Right renal cortex interstitium (tissue), 3 donors: ENCODE measurements at places on chromosomes 5 and 9. TPM values are rescaled to one million over a fixed set of nuclear protein-coding genes. Genes with fewer than 3 reads are reported as not detected.

ADAMTS19 gene
- polyA plus RNA-seq = 7.3 TPM

VLDLR gene
- 27.0 TPM for polyA plus RNA-seq

MLANA gene
- 0.32 TPM for polyA plus RNA-seq

DBH gene
- polyA plus RNA-seq = 0.62 TPM

DNA sequence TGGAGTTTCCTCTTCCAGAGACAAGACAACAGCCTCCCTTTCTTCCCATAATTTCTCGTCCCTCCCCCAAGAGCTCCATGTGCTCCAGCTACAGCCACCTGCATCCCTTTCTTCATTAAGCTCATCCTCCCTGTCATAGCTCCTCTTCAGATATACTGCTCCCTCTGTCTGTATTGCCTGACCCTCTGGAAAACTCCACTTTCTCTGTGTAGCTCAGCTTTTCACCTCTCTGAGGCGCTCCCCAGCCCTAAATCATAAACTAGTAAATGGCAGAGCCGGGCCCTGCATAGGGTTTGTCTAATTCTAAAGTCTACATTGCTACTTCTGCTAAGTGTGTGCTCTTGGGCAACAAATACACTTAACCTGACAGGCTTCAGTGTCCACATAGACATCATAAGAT, 8.8 kb upstream of the PLIN2 start:
- no peak for DNase-seq

DNA sequence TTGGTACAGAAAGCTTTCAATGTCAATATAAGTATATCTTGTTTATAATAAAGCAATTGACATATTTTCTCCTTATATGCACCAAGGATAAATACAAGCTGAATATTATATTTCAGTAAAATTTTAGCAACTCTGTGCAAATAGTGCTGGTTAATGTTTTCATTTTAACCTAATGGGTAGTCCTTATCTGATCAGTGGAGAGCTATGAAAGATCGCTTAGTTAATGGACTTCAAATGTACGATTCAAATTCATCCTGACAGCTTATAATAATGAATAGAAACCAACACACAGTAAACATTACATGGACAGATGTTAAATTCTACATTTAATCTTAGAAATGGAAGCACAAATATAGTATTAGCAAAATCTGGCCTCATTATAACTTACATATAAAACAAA, 1495.2 kb upstream of the C9orf72 start:
- no peak for DNase-seq

DNA sequence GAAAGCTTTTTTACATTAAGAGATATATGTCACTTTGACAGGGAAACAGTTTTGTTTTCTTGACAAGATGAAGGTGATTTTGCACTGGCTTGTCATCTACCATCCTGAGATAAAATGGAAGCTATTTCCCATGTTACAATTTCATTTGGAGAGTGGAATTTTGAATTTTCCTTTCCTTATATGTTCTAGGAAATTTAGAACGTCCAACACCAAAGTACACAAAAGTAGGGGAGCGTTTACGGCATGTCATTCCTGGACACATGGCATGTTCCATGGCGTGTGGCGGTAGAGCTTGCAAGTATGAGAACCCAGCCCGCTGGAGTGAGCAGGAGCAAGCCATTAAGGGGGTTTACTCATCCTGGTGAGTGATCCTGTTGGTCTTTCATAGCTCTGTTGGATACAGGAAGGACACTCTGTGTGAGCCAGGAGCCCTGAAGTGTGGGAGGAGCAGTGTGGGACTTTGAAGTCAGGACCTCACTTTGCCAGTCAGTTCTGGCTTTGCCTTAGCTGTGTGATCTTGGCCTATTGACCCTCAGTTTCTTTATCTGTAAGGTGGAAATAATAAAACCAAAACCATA, 887 bp downstream of the PTPDC1 start:
- DNase-seq = no peak

DNA sequence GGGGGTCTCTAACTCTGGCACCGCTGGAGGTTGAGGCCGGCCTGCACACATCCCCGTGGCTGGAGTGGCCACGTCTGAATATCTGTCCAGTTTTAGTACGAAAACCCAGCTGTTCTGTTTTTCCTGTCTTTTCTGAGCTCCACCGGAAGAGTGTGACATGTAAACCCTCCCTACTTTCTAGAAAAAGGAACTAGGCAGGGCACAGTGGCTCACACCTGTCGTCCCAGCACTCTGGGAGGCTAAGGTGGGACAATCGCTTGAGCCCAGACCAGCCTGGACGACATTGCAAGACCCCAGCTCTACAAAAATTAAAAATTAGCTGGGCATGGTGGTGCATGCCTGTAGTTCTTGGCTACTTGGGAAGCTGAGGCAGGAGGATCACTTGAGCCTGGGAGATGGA, 8.2 kb upstream of the PHYKPL start:
- no peak for DNase-seq

- no peak for DNase-seq
Observed at GRCh38 chr9:137592767-137593166, 2.5 kb upstream of the ZMYND19 start.

DNA sequence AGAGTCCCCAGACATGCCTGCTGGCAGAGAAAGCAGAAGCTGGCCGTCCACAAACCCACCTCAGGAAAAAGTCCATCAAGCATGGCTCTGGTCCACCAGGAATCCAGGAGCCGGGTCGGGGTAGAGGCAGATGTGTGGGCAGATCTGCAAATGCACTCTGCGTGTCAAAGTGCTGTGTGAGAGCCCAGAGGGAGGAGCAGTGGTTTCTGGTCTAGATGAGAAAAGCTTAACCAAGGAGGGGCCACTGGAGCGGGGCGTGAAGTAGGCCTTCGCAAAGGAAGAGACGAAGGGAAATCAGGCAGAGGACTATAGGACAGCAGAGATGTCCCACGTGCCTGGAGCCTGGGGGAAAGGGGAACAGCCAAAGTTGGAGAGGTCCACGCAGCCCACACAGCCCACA, 40.0 kb downstream of the TTLL11 start:
- no peak for DNase-seq

GRCh38 chr5:172444110-172444510, 10.2 kb downstream of the SH3PXD2B start:
- DNase-seq = no peak

- DNase-seq = no peak
Observed at GRCh38 chr5:71914281-71914680, 193.0 kb upstream of the MAP1B start.

DNA sequence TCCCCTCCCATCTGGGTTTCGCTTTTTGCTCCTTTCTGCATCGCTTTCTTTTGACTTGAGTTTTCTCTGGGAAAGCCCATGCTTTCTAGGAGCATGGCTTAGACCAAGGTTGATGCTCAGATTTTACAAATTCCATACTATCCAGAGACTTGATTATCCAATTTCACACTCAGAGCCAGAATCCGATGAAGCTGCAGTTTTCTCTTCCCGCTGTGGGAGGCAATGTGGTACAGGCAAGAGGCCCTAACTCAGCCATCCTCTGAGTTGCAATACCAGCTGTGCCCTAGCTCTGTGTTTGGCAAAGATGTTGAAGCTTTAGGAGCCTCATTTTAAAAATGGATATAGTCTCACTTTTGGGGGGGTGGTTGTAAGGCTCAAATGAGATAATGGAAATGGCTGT, 85.1 kb downstream of the BRINP1 start:
- DNase-seq = no peak

- DNase-seq = no peak
Observed at GRCh38 chr5:66143473-66144073, 527 bp upstream of the SREK1 start.

- DNase-seq = no peak
Observed at GRCh38 chr5:57698802-57699201, 216.2 kb upstream of the ACTBL2 start.
